ENCODE measurements at places on chromosomes 12 and 14. TPM values are rescaled to one million over a fixed set of nuclear protein-coding genes. Genes with fewer than 3 reads are reported as not detected.
A peak's percentile ranks its signal among the peaks of the same experiment; 100 is the strongest.

The TBC1D30 gene
- 3.3 TPM for total RNA-seq

DNA sequence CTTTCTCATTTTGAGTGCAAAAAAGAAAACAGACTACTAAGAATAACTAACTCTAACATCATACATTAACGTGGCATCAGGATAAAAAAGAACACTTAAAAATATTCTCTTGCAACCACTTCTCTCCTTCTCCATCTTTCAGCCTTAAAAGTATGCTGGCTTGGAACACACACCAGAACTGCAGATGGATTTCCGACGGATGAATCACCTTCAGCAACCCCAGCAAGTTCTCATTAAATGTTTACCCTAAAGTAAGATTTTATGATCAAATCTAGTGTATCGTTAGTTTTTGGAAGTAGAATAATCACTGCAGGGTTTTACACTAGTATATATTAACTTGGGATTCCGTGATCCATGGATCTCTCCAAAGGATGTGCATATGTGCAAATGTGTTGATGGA lies 1.2 kb downstream of the NEK9 start:
- H3K27me3 ChIP-seq = no peaks in the 10 kb centered on the region
- H3K4me1 ChIP-seq = peaks cover 32% of the 10 kb centered on the region
- H3K36me3 ChIP-seq = peaks cover 3% of the 10 kb centered on the region
- no peak overlapping the region for H3K4me3 ChIP-seq

The A2M gene
- 683 TPM for total RNA-seq

The NTN4 gene
- 85.3 TPM for total RNA-seq

DNA sequence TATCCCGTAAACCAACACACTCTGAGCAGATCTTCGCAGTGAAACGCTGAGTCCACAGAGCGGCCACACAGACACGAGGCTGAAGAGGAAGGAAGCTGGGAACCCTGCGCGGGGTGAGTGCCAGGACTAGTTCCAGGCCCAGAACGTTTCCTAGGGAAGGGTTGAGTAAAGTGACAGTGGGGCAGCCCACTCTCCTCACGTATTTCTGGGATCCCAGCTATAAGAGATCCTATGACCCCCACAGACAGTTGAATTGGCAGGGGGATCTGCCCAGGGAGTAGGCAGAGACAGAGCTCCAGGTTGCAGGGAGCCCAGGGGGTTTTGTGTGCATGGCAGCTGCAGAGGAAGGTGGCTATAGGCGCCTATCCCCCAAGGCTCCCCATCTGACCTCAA lies 51.1 kb downstream of the GTF2A1 start:
- no peaks in the 10 kb centered on the region for H3K27me3 ChIP-seq
- H3K4me3 ChIP-seq = peak overlapping the region; percentile 48
- peak; percentile 81 for DNase-seq
- peaks cover 13% of the 10 kb centered on the region for H3K4me1 ChIP-seq

DNA sequence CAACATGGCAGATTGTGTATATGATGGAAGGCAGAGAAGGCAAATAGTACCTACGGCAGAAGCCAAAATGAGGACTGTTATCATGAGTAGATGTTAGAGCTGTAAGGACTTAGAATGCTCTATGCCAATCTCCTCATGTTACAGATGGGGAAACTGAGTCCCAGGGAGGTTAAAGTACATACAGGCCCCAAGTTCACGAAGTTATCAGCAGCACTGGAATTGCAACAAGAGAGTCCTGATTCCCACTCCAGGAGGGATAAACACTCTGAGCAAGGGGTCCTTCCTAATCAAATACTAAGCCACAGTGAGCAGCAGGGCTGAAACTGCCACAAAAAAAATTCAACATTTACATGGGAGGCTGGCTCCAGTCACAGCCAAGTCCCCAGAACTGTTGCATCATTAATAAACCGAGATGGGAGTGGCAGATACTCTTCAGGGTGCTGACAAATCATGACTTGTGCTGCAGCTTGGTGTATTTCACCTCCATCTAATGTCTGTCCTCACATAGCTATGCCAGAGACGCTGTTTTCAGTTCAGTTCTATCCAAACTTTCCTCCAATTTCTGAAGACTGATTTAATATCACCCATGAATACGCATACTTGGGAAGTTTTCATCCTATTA lies 24.2 kb downstream of the NUAK1 start:
- H3K4me3 ChIP-seq = no peak overlapping the region
- H3K36me3 ChIP-seq = no peaks in the 10 kb centered on the region
- DNase-seq = no peak

GRCh38 chr14:79516009-79516408 lies 695.3 kb downstream of the DIO2 start:
- no peak overlapping the region for H3K27ac ChIP-seq
- no peaks in the 10 kb centered on the region for H3K36me3 ChIP-seq
- no peaks in the 10 kb centered on the region for H3K4me1 ChIP-seq
- no peak overlapping the region for H3K4me3 ChIP-seq

Measured in right atrium auricular region (tissue), 2 donors.